ENCODE measurements at places on chromosomes 16 and 17.

DNA sequence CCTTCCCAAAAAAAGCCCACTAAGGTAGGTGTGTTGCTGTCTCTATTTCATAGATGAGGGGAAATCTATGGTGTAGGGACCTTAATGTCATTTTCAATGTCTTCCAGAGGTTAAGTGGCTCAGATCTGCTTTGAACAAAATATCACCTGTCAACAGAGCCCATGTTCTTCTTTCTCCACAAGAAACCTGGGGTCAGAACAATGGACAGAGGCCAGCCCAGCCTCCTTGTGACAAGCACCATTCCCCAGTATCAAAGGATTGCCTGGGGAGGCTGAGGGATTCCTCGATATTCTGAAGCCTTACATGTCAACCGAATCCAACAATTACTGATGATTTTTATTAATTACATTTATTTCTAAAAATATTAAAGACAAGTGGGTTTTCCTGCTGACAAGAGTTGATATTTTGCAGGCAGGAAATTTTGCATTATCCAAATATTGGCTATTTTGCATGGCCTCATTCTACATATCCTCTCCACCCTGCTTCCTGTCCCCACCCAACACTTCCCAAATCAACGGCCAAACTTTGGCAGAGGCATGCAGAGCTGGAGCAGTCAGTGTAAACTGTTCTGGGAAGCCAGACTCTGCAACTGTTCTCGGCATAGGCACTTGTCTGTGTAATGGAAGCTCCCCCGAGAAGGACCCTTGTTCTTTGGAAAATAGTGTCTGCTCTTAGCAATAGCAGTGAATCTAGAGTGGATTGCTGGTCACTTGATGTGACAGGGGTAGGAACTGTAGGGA is 281.5 kb downstream of the HS3ST3A1 start:
- DNase-seq = no peak

GRCh38 chr17:72141336-72141735 is 20.5 kb downstream of the SOX9 start:
- DNase-seq = no peak

DNA sequence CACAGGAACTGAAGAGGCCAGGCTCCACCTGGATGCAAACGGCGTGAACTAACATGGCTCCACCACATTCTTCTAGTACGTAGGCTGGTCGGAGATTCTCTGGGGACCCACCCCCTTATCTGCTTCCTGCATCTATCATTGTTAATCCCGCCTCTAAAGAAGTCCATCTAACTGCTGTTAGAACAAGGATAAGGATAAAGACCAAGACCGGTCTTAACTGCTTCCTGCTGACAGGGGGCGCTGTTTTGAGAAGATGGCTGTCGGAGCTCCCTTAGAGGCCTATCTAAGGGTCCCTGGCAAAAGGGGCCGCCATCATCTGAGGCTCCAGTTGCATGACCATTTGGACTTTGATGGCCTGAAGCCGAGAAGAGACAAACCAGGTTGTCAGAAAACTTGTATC is 25.8 kb upstream of the TNFSF12 start:
- DNase-seq = peak; percentile 49

- DNase-seq = no peak
Measured at GRCh38 chr17:17370711-17371110, 67.5 kb downstream of the NT5M start.

GRCh38 chr17:56739376-56739775 is 94.3 kb downstream of the C17orf67 start:
- no peak for DNase-seq

GRCh38 chr16:14400285-14400977 is 229.6 kb downstream of the PARN start:
- no peak for DNase-seq

DNA sequence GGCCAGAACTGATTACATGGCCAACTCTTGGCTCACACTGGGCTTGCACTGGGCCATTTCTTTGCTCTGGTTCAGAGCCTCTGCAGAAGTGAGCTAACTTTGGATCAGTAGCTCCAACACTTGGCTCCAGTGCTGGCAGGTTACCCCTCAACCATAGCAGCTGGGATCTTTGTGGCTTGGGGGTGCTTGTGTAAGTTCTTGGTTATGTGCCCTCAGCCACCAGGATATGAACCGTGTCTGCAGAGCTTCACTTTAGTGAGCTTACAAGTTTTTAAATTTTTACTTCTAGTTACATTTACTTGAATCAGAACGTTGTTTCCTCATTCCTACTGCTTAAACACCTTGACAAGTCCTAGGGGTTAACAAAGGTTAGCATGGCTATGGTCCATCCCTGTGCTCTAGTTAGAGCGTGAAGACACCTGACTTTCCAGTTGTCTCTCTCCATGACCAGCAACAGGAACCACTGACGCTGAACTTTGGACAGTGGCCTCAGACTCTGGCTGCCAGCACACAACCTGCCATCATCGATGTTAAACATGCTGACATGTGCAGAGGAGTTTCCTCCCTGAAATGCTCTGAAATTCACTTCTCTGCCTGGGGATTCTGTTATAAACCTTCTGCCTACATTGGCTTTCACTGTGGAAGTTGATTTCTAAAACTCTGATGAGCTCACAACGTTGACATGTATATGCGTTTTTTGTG is 4.1 kb downstream of the PDF start:
- DNase-seq = no peak

DNA sequence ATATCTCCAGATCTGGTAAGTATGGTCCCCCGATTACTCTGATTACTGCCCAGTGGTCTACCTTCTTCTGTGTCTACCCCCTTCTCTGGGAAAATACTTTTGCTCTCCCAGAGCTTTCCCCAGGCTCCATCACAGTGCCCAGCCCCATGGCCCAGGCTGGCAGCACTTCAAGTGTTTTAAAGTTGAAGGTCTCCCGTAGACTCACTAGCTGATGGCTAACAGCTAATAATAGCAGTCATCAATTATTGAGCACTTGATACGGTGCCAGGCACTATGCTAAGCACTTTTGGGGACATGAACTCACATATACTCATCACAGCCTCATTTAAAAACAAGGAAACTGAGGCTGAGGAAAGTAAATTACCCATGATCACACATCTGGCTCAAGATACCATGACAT is 33.4 kb downstream of the DCUN1D3 start:
- no peak for DNase-seq

DNA sequence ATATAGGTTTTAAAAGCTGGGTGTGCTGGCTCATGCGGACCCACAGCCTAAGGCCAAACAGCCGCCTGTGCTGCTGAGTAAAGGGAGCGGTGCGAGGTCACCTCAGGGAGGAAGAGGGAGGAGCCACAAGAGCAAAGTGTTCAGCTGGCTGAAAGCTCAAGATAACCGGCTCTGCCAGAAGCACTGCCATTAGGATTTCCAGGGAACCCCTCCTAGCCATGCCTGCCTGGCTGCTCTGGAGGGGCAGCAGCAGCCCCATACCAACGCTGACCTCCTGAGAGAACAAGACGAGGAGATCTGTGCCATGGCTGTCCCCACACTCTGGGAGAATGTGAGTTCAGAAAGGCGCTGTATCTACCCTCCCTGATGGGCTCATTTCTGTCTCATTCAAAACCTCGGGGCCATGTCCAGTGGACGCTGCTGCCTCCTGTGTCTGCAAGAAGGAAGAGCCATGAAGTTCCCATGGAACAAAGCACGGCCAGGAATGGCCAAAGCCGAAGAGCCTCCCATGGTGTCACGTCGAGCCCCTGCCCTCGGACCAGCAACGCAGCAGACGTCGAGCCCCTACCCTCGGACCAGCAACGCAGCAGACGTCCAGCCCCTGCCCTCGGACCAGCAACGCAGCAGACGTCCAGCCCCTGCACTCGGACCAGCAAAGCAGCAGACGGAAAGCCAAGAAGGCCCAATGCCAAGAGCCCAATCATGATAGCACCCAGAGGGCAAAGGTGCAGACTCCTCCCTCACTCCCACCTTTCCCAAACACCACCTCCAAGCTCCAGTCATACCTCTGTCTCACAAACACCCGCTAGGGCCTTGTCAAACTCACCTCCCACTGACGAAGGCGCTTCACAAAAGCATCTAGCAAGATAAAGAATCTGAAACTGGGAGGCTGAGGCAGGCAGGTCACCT is 107.0 kb downstream of the ANKRD11 start:
- DNase-seq = peak; percentile 38

DNA sequence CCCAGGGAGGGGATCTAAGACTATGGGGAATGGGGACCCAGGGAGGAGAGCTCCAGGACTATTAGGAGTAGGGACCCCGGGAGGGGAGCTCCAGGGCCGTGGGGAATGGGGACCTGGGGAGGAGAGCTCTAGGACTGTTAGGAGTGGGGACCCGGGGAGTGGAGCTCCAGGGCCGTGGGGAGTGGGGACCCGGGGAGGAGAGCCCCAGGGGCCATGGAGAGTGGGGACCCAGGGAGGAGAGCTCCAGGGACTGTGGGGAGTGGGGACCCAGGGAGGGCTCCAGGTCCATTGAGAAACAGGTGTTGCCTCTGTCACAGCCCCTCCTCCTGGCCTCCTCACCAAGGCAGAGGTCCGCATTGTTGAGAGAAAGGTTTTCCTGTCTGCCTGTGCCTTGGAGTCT is 16.0 kb downstream of the MPRIP start:
- no peak for DNase-seq

DNA sequence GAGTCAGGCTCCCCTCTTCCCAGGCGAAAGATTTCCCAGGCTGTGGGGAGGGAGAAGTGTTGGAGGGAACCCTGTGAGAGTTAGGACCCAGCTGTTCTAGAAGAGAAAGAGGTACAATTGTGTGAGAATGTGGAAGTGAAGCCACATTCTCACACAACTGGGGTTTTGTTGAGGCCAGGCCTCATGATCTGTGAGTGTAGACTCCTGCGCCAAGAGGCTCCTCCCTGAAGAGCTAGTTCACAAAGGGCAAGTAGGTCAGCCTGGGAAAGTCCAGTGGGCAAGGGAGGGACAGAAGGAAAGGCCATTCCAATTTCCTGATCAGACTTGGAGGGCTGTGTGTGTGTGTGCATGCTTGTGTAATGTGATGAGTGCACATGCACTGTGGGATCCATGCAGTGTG is 15.2 kb downstream of the CD300LF start:
- no peak for DNase-seq

DNA sequence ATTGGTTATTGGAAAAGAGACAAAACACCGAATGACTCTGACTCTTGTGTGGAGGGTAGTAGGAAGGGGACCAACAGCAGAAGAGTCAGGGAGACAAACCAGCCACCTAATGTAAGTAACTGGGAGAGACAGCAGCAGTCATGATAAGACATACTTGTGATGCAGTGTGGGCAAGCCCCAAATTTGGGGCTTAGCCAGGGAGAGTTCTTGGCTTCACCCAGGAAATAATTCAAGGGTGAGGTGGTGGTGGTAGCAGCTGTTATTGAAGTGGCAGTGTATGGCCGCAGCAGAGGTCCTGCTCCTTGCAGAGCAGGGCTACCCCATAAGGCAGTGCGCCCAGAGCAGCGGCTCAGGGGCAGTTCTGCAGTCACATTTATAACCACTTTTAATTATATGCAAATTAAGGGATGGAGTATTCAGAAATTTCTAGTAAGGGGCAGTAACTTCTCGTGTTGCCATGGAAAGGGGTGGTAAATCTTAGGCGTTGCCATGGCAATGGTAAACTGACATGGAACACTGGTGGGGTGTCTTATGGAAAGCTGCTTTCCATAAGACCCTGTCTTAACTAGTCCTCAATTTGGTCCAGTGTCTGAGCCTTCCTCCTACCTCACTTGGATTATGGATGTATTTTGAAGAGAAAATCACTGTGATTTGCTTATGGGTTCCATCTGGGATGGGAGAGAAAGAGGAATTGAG is 317.1 kb downstream of the PHKB start:
- DNase-seq = no peak

DNA sequence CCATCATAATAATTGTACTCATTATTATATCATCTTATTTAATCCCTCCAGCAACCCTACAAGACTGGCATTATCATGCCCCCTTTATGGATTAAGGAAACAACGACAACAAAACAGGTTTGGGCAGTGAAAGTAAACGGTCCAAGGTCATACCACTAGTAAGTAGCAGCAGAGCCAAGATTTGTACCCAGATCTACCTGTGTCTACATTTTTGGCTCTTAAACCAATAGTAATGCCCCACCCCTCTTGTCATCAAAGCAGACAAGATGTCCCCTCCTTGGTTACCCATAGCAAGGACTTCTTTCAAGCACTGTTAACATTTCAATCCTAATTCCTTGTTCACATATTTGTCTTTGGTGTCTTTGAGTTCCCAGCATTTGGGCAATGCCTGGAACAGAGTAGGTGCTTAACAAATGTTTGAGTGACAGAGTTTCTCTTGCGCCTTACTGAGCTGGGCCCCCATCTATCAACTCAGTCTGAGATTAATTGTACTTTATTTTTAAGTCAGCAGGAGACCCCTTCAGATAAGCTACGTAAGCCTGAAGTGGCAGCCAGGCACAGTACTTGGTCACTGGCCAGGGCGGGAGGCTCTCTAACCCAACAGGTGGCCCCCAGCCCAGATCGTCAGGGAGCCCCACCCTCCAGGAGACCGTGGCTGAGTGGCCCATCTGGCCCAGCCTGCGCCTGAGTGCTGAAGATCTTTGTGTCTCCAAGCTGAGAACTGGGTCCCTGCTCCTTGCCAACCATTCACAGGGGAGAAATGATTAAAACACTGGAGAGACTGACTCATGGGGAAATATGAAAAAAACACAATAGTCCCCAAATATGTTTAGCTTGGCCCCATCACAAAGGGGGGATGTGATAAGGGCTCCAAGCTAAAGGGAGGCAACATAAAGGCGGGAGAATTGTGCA is 75.8 kb downstream of the AXIN2 start:
- no peak for DNase-seq
